Activated CD8-positive, alpha-beta T cell treated with anti-CD3 and anti-CD28 coated beads, Interleukin-2, amount 10 ng/mL, durations not matched to agents 7 days and 5 days (primary cell): ENCODE measurements at places on chromosomes 3 and 15.

DNA sequence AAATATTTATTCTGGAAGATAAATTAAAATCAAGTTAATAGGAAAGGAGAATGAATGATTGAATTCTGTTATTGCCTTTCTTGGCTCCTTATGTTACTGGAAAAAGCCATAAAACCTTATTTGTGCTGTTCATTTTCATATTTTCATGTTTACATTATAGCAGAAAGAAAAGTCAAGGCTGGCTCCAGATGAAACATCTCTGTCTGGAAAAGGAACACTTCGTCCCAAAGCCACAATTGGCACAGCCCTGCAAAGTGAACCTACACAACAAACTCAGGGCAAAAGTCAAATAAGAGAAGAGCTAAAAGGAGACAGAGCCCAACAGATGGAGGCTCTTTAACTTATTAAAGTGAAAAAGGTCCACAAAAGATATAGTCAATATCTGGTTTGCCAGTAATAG, 73.4 kb downstream of the GTPBP8 start:
- DNase-seq = no peak

- DNase-seq = no peak
Observed at GRCh38 chr15:101110681-101111569, 140.9 kb downstream of the CHSY1 start.

- DNase-seq = peak; percentile 55
Observed at GRCh38 chr3:10017636-10018292, 8.5 kb upstream of the FANCD2 start.

DNA sequence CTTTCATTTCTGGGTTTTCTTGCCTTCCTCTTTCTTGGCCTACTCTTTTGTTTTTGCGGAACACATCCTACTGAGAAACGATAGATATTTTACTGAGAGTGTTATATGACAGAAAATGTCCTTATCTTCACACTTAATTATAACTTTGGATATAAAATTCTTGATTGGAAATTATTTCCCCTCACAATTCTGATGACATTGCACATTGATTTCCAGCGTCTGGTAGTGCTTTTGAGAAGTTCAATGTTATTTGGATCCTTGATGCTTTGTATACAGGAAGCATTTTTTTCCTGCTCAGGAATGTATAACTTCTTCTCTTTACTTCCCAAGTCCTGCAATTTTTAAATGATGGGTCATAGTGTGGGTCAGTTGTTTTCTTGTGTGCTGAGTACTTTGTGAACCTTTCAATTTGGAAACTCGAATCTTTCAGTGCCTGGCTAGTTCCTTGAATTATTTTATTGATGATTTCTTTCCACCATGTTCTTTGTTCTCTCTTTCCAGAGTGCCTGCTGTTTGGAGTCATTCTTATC, 183.9 kb downstream of the PDCD6IP start:
- no peak for DNase-seq

- no peak for DNase-seq
Observed at GRCh38 chr3:157948605-157949383, 157.4 kb downstream of the SHOX2 start.

DNA sequence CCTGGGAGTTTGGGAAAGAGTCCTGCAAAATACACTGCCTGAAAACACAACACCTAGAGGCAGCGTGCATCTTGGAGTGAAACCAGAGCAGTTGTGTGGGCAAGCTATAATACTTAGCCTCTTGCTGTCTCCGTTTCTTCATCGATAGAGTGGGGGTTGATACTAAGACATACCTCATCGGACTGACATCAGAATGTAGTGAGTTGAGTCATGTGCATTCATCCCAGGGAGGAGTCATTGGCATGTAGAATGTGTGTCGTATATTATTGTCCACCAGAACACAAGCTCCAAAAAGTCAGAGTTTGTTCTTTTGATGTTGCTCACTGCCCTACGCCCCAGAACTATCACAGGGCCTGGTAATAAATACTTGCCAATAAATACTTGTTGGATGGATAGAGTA, 4.3 kb downstream of the SNTN start:
- DNase-seq = no peak

DNA sequence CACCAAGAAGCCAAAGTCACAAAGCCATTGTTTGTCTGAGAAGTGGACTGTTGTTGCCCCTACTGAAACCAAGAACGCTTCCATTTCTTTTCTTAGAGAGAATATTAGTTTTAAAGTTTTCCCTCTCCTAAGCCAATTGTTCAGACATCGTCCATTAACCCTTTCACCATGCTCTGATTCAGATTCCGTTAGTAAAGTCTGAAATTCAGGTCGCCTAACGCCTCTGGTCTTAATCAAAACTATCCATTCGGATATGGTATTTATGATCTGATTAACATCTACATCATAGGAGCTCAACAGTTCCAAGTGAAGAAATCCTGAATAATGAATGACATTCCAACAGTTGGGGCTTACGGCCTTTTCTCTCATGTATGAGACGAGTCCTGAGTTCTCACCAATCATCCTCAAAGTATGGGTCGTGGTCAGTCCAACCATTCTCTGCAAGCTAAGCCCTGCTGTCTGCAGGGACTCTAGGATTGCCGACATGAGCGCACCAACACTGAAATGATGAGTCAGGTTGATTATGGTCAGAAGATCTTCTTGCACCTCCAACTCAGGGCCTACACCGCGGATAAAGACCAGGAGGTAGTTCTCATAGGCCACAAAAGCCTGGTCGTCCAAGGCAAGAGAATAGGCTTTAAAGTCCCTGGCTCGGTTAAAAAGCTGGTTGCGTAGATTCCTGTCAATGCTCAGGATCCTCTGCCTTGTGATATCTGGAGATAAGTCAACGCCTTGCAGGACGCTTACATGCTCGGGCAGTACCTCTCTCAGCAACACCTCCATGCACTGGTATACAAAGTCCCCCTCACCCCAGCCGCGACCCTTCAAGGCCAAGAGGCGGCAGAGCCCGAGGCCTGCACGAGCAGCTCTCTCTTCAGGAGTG, 767 bp downstream of the EPM2AIP1 start:
- DNase-seq = peak; percentile 35

GRCh38 chr3:108493862-108494261, 16.5 kb downstream of the MYH15 start:
- no peak for DNase-seq

- DNase-seq = no peak
Observed at GRCh38 chr3:195101001-195101583, 169.9 kb downstream of the XXYLT1 start.

DNA sequence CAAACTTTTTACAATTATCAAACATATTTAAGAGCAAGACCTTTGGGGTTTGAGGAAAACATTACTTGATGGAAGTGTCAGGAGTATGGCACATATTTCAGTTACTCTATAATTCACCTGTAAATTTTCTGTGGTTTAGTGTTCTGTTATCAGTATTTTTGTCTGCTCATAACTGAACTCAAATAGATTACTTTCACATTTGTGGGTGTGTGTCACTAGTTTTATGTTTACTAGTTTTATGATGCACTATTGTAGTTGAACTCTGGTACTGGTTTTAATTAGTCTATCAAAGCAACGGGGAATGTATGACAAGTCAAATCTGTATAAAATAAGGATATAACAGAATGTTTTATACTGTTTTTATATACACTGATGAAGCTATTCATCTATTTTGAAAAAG, 27.2 kb downstream of the OXSM start:
- DNase-seq = no peak

DNA sequence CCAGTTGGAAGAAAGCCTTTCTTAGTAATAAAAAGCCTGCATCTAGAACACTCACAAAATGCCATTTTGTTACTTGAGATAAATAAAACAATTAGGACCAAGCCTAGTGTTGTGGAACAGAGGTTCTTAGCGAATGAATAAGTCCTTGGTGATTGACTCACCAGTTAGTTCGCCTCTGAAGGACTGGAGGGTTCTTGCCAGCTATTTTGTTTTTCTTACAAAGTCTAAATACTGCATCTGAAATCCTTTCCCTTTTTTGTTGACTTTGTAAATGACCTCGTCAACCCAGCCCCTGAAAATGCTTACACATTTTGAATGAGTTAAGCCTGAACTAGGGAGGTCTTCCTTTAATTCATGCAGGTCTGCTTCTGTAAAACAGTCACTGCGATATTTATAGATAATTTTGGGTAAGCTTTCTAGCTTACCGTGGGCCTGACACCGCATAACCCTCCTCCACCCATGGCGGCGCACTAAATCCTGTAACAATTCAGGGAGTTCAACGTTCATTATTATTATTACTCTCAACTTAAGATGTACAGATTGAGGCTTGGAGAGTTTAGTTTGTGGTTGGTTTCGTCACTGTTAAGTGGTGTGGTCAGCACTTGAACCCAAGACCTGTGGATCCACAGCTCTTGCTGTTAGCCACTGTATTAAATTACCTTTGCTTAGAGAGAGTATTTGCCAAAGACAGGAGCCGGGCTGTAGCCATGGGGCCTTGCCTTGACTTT, 45.0 kb upstream of the SACM1L start:
- no peak for DNase-seq

- DNase-seq = no peak
Observed at GRCh38 chr3:100653604-100654294, 44.3 kb downstream of the ADGRG7 start.

GRCh38 chr3:72919520-72919919, 31.7 kb downstream of the GXYLT2 start:
- no peak for DNase-seq

DNA sequence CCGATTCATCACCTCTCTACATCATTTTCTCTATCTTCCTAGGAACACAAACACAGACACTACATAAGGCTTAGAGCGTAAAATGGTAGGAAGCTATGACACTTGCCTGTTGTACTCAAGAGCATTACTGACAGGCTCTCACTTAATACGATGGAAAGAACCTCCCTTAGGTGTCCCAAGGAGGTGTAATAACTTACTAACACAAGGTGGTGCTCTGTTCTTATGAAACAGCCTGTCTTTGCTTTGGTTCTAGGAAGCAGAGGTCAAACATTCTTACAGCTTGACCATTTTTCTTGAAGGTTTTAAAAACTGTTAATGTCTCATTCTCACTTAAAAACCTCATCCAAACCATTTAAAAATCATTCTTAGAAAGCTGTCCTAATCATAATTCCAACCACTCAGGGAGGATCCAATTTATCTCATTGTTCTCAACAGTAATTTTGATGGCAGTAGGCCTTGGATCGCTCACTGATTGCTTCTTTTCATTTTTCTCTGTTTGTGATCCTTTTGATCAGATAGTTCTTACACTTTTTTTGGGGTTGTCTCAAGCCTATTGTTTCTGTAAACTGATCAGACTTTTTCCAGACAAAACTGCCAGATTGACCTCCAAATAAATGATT, 317.8 kb upstream of the AGTR1 start:
- DNase-seq = no peak

GRCh38 chr3:74301056-74301455, 313.4 kb downstream of the CNTN3 start:
- no peak for DNase-seq

- no peak for DNase-seq
Observed at GRCh38 chr15:85518979-85519761, 138.8 kb downstream of the AKAP13 start.

- no peak for DNase-seq
Observed at GRCh38 chr3:69880069-69880640, 119.4 kb upstream of the SAMMSON start.

GRCh38 chr15:67946701-67947100, 106.9 kb upstream of the RNU6-1 start:
- DNase-seq = no peak

DNA sequence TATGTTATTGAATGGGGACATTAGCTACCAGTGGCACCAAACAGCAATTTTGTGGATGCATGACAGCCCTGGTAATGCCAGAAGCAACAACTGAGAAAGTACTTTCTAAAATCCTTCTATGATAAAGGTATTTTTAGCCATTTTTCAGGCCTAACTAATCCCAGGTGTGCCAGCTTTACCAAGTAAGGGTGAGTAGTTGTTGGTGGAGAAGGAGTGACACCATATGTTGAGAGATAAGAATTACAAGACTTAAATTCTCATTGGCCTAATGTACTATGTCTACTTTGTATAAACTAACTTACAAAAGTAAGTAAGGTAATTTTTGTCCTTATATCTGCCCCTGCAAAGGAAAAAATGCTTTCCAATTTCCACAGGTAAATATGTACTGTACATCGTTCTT, 4.1 kb upstream of the COX17 start:
- DNase-seq = peak; percentile 29

DNA sequence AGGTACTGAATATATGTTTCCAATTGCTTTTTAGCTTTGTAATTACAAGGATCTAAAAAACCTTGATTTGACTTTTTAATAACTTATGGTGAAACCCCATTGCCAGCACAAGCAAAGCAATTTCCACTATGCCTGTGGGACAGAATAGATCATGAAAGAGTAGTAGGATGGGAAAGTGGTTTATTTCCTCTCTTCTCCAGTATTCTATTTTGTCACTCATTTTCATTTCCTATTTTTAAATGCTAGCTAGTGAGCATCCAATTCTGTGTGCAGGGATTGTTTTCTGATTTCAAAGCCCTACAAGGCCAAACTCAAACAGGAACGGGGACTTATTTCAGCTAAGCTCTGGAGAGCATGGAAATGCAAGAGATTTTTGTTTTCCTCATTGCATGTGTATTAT, 132.0 kb upstream of the TGFBR2 start:
- DNase-seq = no peak

- DNase-seq = no peak
Observed at GRCh38 chr3:63400246-63400860, 122.2 kb downstream of the SYNPR start.

GRCh38 chr3:169244119-169244864, 419.2 kb downstream of the MECOM start:
- DNase-seq = no peak

DNA sequence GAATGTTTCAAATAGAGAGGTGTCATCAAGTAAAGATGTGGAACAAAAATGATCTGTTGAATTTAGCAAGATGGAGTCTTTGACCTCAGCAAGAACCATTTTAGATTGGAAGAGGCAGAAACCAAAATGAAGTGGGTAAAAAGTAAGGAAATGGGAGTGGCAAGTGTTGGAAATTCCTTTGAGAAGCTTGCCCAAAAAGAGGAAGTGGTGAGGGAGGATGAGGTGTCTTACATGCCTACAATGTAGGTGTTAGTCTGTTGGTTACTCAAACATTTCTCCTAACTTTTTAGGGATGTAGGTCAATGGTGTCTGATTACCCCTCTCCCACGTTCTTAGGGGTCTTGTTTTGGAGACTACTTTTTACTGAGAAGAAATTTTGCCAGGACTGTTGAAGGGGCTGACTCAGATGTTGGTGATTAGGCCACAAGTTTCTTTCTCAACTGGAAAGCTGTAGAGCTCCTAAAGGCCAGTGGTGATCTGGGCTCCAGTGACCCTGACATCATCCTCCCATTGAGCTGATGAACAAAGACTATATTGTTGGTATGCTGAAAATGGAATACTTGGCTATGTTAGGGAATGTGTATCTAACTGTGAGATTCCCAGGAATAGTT, 5.1 kb downstream of the PPP2R3A start:
- no peak for DNase-seq

DNA sequence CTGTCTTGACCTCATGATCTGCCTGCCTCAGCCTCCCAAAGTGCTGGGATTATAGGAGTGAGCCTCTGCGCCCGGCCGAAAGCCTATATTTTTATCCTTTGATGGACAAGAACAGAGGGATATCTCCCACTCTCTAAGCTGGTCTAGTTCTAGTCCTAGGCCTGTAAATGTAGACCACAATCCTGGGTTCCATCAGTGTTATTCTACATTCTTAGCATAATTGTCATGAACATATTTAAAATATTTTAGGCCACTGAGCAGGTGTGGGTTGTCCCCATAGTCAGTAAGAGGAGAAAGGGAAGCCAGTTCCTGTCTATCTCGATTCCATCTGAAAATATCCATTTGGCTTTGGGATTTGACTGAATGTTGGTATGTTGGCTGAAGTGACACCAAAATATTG, 118.1 kb downstream of the EBLN2 start:
- DNase-seq = no peak

GRCh38 chr3:69833591-69833990, 94.3 kb downstream of the MITF start:
- DNase-seq = no peak
